ENCODE measurements at places on chromosomes 11 and 22.

GRCh38 chr11:104916442-104916841 lies 18.2 kb upstream of the CASP12 start:
- DNase-seq: no peak

DNA sequence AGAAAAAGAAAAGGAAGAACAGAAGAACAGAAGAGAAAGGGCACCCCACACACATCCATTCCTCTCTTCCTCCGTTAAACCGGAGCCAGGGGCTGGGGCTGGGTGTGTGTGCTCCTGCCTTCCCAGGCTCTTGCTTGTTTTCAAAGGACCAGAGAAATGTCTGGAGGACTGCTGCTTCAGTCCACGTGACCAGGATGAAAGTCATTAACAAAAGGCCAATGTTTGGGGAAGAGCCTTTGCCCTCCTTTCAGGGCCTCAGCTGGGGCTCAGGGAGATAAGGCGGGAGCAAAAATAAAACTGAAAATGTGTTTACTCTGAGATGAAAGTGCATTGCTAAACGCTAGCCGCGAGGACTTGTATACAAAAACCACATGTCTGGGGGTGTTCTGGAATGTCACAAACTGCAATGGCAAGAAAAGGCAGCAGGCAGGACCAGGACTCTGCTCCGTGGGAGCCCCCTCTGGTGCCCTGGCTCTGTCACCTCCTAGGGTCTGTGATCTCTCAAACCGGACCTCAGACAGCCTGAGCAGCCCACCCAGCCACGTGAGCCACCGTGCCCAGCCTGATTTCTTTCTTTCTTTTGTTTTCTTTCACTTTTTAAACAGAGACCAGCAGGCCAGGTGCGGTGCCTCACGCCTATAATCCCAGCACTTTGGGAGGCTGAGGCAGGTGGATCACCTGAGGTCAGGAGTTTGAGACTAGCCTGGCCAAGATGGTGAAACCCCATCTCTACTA lies 31.6 kb upstream of the MYH9 start:
- peak; percentile 16 for DNase-seq

- no peak for DNase-seq
Measured at GRCh38 chr11:62747475-62748160, 6.3 kb downstream of the ZBTB3 start.

DNA sequence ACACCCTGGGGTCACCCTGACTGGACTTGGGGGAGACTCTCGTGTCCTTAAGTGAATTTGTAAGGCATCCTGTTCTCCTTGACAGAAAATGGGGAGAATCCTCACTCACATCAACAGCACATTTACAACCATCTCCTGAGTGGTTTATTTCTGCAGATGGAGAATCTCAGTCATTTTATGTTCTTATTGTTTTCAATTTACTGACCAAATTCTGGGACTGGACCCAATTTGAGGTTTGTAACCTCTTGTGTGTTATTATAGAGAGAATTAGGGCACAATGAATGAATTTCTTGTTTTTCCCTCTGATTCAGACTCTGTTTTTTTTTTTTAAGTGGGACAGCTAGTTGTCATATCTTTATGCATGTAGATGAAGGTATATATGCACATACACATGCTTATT lies 104.9 kb downstream of the ADAMTS15 start:
- DNase-seq: no peak

DNA sequence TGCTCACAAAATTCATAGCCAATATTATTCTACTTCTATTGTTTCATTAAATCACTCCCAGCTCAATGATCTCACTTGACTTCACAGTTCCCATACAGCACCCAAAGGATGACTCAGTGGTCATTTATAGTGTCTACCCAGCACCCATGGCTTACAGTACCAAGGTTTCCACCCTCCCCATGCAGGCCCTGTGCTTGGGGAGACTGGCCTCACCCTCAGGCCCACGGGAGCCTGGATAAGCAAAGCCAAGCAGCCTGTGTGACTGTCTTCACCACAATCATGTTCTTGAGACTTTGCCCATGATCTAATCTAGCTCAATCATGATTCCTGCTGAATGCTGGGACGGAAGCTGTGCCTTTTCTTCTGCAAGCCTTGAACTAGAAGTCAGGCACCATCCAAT lies 97.6 kb downstream of the SLC36A4 start:
- no peak for DNase-seq

DNA sequence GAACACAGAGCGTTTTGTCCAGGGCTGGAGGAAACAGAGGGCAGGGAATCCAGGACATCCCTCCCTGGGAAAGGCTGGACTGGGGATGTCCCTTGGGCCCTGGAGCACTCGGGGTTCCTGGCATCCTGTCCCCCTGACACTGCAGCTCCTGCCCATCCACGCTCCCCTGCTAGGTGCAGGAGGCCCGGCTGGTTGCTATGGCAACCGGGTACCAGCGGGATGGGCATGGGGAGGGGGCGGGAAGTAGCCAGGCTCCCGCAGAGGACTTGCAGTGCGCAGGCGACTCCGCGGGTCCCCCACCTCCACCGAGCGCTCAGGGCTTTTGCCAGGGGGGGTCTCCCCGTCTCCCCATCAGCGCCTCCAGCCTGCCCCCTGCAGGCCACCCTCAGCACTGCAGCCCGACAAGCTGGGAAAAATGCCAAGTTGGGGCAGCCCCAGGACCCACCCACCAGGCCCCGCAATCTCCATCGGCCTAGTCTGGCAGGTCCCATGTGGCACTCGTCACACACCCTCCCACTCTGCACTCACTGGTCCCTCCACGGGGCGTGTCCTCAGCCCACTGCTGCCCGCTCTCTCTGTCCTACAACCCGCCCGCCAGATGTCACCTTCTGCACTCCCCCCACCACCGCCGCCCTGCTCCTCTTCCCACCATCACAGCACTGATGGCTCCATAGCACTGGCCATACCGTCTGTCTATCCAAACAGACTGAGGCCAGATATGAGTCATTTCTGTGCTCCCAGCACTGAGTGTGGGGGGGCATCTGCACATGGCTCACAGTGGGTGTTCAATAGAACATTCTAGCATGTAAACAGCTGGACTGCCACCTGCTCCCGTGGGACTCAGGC lies 31.5 kb downstream of the KIAA0930 start:
- DNase-seq: peak; percentile 46

- DNase-seq: no peak
Measured at GRCh38 chr11:39772525-39773137, 1686.8 kb downstream of the LRRC4C start.

DNA sequence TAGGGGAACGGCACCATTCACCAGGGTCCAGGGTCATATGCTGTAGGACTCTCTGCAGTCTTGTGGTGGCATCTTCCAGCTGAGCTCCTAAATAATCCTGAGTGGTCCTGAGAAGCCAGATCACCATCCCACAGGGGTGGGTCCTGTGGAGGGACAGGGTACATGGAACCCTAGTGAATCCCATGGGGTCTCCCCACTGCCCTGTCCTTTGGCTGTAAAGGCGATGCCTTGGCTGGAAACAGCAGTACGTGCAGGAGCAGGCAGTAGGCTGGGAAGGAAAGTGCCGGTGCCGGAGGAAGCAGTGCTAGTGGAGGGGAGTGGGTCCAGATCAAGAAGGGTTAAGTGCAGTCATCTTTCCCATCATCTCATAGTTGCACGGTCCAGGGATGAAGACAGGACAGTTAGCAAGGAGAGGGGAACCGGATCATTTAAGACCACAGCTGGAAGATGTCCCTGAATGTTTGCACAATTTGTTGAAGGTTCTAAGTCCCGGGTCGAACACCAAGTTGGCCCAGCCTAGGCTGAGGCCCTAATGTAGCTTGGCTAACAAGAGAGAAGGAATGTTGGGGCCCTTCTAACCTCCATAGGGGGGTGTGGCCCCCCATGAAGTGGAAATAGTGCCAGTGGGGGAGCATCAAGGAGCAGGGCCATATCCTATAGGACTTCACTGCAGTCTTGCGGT lies 18.1 kb downstream of the TSPAN32 start:
- no peak for DNase-seq

DNA sequence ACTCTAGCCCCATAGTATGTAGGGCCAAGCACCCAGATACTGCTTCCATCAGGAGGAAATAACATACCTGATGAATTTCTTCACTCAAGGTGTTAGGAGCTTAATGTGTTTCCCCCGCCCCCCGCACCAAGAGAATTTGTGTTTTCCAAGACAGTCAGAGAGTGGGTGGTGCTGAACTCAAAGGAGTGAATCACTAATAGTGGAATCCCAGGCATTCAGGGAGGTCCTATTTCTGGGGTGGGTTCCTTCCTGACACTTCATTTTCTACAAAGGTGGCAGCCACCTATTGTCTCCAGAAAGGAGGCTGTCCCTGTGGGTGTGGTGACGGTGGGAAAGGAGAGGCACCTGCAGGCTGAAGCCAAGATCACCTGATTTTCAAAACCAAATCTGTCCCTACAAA lies 50.8 kb upstream of the ELF5 start:
- no peak for DNase-seq

DNA sequence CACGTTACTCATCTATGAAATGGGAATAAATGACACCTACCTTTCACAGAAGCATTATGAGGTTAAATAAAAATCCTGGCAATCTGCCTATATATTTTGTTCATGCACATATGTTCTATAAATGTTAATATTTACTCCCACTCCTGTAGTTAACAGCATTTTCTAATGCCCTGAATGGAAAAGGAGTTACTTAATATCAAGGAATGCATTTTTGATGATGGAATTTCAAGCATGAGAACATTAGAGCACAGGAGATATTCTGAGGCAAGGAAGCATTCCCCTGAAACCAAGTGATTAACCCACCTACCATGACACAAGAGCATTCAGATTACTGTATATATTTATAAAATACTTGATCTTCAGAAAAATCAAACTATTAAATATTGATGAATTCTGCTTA lies 102.1 kb downstream of the ARHGAP32 start:
- no peak for DNase-seq

DNA sequence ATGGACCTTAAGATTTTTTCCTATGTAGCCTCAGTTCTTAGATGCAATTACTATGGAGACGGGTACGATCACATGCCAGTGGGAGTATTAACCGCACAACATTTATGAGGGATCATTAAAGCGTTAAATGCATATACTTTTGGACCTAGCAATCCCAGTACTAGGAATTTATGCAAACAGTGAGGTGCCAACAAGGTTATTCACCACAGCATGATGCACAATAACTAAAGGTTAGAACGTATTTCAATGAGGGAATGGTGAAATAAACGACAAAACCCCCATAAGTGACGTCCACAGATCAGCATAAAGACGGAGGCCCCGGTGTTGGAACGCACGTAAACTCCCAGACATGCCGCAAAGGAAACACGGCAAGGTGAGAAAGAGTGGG lies 539 bp downstream of the SIRT3 start:
- DNase-seq: peak; percentile 91

DNA sequence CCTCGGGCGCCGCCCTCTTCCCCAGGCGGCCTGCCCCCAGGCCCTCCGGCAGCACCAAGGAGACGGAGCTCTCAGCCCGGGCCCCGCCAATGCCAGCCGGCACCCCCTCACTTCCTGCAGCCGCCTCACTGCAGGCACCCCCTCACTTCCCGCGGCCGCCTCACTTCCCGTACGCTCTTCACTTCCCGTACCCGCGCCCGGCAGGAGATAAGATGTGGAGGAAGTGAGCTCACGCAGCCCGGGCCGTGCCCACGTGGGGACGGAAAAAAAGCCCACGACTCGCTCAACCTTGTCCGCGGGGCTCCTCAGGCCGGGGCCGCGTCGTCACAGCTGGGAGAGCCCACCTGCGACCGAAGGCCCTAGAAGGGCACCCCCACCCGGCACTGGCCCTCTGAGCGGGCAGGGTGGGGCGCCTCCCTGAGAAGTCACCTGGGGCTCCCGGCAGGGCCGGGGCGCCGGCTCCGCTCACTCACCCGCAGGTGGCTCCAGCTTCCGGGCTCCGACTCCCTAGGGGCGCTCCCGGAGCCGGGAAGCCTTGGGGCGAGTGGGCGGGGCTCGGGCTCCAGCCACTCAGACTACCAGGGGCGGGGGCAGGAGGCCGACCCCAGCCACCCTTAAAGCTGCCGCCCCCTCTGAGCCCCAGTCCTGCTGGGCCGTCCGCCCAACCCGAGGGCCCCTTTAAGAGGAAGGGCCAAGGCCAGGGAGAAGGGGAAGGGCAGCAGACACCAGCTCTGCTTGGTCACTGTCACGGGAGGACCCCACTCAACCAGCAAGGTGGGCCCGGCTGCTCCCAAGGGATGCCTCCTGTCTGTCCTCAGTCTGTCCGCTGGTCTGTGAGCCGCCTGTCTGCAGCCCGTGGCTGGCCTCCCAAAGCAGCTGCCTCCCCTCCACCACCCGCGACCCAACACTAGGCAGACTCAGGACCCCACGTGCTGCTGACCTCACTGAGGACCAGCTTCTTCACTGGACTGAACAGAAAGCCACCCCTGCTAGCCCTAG lies 31.4 kb downstream of the PISD start:
- peak; percentile 95 for DNase-seq

GRCh38 chr11:88315981-88316441 lies 21.5 kb downstream of the CTSC start:
- no peak for DNase-seq

DNA sequence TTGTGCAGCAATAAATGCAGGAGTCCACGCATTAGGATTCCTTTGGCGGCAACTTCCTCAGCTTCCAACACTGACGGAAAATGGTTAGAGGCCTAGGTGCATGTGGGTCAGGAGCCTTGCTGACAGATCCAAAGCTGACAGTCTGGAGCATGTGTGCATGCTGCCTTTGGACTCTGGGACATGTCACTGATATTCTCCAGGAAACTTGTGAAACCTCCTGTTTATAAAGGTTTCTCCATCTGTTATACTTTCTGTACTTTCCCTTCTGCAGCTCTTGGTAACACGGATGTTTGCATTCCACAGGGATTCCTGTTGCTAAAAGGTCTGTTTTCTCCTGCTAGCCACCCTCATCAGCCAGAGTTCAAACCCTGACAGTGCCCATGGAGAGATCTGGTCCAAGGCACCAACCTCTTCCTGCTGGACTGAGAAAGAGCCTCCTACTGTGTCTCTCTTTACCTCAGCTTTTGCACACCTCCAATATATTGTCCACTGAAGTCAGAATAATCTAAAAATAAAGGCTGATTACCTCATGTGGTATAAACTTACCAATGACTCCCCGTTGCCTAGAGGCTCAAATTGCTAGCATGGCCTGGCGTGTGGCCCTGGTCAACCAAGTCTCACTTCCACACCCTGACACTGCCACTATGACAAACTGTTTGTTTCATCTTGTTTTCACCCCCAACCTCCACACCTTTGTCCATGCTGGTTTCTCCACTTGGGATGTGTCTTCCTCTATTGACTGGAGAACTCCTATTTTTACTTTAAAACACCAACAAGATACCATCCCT lies 31.1 kb upstream of the LYVE1 start:
- DNase-seq: no peak

DNA sequence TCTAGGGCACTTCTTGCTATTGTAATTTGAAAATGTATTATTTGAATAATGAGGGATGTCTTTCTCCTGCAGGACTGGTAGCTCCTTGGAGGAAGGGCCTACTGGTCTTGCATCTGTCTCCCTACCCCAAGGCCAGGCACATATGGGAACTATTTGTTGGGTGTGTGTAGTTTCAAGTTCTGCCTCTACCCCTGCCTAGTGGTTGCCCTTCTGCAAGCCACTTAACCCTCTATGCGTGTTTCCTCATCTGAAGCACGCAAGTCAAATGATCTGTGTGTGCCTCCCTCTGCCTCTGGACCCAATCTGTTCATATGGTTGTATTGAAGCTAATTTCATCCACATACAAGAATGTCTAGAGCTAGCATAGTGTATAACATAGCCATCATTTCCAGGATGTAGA lies 67.0 kb downstream of the WNT11 start:
- DNase-seq: no peak

Measured in activated CD8-positive, alpha-beta T cell treated with anti-CD3 and anti-CD28 coated beads for 36 hours (primary cell).